ENCODE measurements at places on chromosomes 16 and 17. TPM values are rescaled to one million over a fixed set of nuclear protein-coding genes. Genes with fewer than 3 reads are reported as not detected.

RAB40B gene
- 7.9 TPM for total RNA-seq

GRCh38 chr16:8641671-8642070 is 20.2 kb downstream of the METTL22 start:
- no peak for DNase-seq

DNA sequence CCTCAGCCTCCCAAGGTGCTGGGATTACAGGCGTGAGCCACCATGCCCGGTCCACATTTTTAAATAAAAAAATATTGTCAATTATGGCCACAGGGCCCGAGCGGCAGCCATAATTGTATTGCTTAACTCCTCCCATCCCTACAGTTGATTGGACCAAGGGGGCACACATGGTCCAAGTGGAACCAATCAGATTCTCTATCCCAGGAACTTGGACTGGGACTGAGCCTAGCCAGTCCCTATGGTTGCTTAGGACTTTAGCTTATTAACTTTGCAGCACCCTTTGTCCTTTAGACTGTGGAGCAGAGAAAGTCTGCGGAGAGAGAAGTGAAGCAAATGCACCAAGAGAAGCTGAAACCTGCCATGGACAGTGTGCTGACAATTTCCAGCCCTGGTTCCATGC is 5.5 kb upstream of the RDM1 start:
- DNase-seq = no peak

PRSS21 gene
- 77.4 TPM for total RNA-seq

SPN gene
- 0.17 TPM for total RNA-seq

DNA sequence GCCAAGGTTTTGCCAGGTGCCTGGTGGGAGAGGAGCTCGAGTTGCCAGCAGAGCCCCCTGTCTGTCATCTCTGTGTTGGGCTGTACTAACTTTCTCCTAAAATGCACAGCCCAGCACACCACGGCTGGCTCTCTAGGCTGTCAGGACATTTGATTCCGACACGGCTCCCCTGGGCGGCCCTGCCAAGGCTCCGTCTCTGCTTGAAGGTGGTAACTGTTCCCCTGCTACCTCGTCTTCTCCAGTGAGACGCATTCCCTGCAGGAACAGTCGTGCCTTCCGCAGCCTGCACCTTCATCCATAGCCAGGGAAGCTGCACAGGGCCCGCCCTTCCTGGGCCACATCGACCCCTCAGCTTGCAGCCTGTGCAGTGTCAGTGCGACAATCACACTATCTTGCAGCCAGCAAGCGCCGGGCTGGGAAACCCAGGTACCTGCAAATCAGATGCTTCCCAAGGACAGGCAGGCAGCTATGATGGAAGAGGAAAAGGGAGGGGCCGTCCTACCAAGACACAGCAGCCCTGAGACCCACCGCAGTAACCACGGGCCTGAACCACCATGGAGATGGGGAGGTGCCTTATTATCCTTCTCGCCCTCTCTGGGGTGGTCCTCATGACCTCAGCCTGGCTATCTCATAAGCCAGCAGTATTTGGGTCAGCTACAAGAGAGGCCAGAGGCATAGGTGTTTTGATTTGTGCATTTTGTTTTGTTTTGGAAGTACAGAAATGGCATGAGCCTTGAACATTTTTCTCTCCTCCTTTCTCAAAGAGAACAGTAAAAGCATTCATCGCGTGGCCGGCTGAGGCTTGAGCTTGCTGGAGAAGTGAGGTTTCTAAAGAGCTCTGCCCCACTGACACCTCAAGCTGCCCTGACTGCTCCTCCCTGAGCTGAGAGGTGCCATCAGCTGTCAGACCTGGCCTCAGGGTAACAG is 361.7 kb upstream of the TNRC6C start:
- DNase-seq = no peak

DNA sequence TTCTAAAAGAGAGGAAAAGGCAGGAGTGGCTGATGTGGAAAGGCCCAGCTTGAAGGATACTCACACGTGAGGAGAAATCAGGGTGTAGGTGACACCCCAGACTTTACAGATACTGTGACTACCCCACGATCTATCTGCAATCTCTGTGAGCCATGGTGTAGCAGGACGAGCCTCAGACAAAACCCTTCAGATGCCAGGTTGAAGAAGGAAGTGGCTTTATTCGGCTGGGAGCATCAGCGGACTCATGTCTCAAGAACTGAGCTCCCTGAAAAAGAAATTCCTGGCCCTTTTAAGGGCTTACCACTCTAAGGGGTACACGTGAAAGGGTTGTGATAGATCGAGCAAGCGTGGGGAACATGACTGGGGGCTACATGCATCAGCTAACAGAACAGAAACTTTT is 4.7 kb upstream of the SLC6A4 start:
- no peak for DNase-seq

- no peak for DNase-seq
Observed at GRCh38 chr16:65845466-65846209, 520.9 kb upstream of the CDH5 start.

GRCh38 chr16:75087375-75087979 is 29.1 kb downstream of the LDHD start:
- no peak for DNase-seq

NPIPA7 gene
- total RNA-seq = 7.2 TPM

GRCh38 chr16:67419502-67419901 is 3.2 kb upstream of the ZDHHC1 start:
- no peak for DNase-seq

GRCh38 chr17:13129356-13129755 is 111.5 kb upstream of the ELAC2 start:
- no peak for DNase-seq

SLC6A2 gene
- 0.50 TPM for total RNA-seq

GRCh38 chr17:8150194-8151119 is 1.7 kb downstream of the PER1 start:
- no peak for DNase-seq

DNA sequence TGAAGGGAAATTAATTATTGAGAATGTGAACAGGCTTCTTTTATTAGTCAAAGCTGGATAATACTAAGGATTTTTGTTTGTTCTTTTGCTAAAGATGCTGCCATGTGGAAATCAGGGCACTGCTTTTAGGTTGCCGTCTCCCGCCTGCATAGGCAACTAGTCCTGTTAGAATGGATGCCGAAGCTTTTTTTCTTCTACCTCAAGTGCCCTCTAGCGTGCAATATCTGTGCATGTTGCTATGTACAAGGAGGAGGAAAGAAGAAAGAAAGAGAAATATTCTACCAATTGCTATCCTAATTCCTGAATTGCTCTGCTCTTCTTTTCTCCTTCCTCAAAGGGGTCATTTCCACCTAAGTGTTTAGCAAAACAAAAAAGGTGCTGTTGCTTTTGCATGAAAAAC is 5.2 kb upstream of the CDH8 start:
- no peak for DNase-seq

- no peak for DNase-seq
Observed at GRCh38 chr17:836151-836550, 54.0 kb downstream of the MRM3 start.

DNA sequence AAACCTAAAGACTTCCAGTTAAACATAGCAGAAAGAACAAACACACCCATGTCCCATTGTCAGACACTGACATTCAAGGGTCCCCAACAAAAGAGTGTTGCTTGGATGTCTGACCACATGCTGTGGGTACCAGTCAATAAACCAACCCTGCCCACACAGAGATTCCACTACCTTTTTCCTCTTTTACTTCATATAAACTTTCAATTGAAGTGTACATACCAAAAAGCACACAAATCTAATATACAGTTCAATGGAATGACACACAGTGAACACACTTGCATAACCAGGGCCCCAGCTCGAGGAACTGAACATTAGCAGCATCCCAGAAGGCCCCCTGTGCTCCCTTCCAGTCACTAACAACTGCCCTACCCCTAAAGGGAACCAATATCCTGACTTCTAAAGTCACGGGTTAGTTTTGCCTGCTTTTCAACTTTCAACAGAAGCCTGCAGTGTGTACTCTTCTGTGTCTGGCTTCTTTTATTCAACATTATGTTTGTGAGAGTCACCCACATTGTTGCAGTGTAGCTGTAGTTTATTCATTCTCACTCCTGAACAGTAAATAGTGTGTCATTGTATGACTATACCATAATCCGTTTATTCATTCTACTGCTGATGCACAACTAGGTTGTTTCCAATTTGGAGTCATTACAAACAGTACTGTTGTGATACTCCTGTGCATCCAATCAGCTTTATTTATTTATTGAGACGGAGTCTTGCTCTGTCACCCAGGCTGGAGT is 18.0 kb downstream of the CFDP1 start:
- DNase-seq = no peak

SULT1A2 gene
- 21.8 TPM for total RNA-seq

- DNase-seq = no peak
Observed at GRCh38 chr17:1551741-1552140, 10.9 kb downstream of the PITPNA start.

ABI3 gene
- total RNA-seq = not detected

- no peak for DNase-seq
Observed at GRCh38 chr17:74773871-74774286, 2.3 kb downstream of the NAT9 start.

- DNase-seq = no peak
Observed at GRCh38 chr17:82907797-82908542, 68.1 kb upstream of the ZNF750 start.

DNA sequence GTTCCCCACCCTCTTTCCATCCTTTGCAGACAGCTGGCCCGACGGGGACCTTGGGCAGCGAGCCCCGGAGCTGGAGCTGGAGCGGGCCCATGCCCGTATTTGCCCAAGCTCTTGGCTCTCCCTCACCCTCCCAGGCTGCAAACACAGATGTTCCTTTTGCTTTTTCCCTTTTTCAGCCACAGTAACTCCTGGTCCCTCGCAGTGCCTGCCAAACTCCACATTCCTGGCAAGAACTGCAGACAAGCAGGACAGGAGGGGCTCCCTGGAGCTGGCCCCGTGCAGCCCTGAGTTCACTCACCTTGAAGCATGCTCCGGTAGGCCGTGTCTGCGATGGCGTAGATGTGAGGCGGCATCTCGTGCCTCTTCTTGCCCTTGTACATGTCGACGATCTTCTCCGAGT is 33.9 kb downstream of the MYH11 start:
- DNase-seq = no peak

DNA sequence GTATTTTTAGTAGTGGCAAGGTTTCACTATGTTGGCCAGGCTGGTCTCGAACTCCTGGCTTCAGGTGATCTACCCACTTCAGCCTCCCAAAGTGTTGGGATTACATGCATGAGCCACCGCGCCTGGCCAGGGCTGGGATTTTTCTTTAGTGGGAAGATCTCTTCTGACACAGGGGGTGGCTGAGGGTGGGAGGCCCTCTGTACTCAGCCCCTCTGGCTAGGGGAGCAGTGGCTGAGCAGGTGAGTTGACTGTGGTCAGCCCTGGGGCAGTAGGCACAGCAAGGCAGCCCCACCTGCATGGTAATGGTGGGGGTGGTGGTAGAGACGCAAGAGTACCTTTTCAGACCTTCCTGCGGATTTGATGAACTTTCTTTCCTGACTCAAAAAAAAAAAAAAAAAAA is 12.3 kb upstream of the GPRC5B start:
- no peak for DNase-seq

ARL4D gene
- total RNA-seq = 8.8 TPM

- DNase-seq = no peak
Observed at GRCh38 chr17:1865252-1866037, 35.6 kb downstream of the RPA1 start.

GRCh38 chr17:2337544-2338314 is 428 bp downstream of the SGSM2 start:
- peak; percentile 53 for DNase-seq

- no peak for DNase-seq
Observed at GRCh38 chr17:35189291-35189690, 4.9 kb downstream of the SLC35G3 start.

GPRC5B gene
- 70.2 TPM for total RNA-seq

DNA sequence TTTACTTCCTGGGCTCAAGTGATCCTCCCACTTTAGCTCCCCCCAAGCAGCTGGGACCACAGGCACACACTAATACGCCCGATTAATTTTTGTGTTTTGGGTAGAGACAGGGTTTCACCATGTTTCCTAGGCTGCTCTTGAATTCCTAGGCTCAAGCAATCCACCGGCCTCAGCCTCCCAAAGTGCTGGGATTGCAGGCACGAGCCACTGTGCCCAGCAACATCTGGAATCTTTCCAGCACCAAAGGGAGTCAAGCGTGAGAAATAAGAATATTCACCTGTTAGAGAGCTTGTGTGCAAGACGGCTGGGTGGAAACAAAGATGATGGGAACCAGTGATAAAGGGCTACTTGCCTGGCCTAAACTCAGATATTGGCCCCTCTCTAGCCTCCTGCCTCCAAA is 14.2 kb upstream of the ALOX12B start:
- no peak for DNase-seq

STAC2 gene
- total RNA-seq = 0.17 TPM

- no peak for DNase-seq
Observed at GRCh38 chr17:44219108-44219615, 313 bp downstream of the UBTF start.

GRCh38 chr17:61442878-61443474 is 9.2 kb upstream of the TBX4 start:
- no peak for DNase-seq
